ENCODE measurements at places on chromosomes 2 and 18.

GRCh38 chr18:53028565-53028964, 688.6 kb downstream of the DCC start:
- DNase-seq, result no peak

- no peak for DNase-seq
These were observed 304.2 kb downstream of the CYP26B1 start for GRCh38 chr2:71843391-71843850.

DNA sequence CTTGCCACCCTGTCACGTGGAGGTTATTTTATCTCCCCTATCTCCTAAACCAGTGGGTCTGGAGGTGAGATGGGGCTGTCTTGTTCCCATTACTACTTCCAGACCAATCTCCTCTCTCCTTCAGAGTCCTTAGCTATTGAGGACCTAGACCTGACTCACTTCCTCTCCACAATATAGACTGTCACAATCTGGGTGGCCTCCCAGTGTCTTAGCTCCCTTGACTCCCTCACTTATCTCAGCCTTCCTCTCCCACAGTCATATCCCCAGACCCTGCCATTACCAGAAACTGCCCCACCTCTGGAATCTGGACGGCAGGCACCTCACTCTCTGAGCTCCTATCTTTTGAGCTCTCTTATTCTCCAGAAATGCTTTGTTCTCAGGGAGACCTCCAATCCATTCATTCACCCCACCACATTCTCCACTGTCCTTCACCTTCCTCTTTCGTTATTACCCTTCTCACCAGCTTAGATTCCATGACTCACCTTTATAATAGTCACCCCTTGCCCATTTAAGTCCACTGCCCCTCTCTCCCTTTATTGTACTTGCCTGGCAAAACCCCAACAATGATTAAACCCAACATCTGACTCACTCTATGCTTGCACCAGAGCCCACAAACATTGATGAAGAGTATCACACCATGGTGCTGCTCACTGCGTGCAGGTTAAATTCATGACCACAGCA, 23.3 kb upstream of the SIX3 start:
- no peak for DNase-seq

DNA sequence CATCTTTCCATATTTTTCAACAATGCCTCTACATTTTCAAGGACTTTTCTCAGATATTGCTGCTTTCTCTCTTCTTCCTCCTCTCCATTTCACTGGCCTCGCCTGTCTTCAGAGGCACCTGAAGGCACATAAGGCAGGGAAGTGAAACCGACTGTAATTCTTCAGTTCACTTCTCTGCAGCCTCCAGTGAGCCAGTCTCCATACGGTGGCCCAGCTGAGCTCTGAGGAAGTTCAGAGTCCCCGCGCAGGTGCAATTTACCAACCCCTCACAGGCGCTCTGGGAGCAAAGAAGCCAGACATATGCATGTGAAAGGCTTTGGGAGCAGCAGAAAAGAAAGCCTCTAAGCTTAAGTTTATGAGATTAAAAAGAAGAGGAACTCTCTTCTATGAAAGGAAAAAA, 12.4 kb downstream of the KLHL14 start:
- DNase-seq, result no peak

Measured in endothelial cell (in vitro differentiated cells).